ENCODE measurements at places on chromosomes 3 and 15.

DNA sequence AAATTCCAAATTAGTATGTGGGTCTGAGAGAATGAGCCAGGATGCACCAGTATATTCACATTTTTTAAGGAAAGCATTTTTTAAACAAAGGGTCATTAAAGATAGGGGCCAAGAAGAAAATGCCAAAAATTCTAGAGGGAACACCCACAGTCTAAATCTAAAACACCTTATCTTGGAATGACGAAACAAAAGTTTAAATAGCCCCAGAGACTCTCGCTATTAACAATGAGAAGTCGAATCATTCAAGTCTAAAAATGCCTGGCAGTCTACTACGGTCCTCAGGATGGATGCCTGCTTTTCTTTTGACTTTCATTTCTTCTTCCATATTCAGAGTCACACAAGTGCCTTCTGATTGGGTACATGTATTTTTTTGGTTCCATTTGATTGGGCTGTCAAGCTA lies 66.3 kb downstream of the SSUH2 start:
- DNase-seq, result no peak

- DNase-seq, result peak; percentile 80
Measured at GRCh38 chr15:40825661-40826422, 2.7 kb downstream of the PPP1R14D start.

- DNase-seq, result no peak
Measured at GRCh38 chr15:63522225-63522578, 17.8 kb downstream of the USP3 start.

- DNase-seq, result no peak
Measured at GRCh38 chr3:178275793-178276192, 260.4 kb upstream of the KCNMB2 start.

DNA sequence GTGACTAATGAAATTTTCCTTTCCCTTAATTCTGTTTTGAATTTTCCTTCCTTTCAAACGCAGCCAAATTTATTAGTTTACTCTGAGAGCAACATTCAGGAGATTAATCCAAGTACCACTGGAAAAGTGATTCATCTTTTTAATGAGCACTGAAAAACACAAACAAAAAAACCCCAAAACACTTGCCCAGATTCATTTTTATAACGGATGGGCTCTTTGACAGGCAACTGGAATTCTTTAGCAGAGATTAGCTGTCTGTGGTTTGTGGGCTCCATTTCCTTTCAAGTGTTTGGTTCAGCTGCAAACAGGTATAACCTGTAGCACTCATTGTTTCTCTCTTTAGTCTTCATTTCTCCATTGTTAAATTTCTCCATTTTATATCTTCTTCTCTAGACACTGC lies 3.1 kb upstream of the POLR2M start:
- no peak for DNase-seq
